ENCODE measurements at places on chromosomes 7 and 10.

DNA sequence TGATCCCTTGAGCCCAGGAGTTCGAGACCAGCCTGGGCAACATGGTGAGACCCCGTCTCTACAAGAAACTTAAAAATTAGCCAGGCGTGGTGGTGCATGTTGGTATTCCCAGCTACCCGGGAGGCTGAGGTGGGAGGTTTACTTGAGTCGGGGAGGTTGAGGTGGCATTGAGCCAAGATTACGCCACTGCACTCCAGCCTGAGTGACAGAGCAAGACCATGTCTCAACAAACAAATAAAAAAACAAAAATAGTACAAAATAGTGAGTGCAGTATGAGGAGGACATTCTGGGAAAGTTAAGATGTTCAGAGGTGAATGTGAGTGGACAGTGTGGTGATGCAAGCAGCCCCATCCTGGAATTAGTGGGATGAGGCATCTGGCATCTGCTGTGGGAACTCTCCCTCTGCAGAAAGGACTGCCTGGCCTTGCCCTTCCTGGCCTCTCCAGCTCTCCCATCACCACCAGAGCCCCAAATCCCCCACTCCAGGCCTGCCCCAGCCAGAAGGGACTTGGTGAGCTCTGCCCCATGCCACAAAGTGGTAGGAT lies 96.6 kb upstream of the PARD3 start:
- no peak for DNase-seq

DNA sequence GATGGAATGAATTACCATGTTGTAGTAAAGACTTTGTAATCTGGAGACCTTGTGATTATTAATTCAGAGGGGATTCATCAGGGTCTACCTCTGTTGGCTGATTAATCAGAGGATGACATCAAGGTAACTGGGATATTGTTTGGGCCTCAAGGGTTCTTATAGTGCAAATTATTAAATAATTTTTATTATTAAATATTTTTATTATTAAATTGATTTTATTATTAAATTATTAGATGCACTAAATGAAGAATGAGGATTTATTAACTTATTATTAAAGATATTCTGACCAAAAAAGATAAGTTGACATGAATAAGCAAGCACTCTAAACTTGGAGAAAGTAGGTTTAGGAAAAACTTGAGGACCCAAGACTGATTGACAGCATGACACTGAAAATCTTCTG lies 661.7 kb downstream of the NRG3 start:
- no peak for DNase-seq

- no peak for DNase-seq
Measured at GRCh38 chr10:118356628-118357027, 14.5 kb upstream of the FAM204A start.

- DNase-seq, result no peak
Measured at GRCh38 chr10:33337326-33337957, 3.0 kb upstream of the NRP1 start.

- no peak for DNase-seq
Measured at GRCh38 chr10:7950981-7951847, 103.3 kb upstream of the GATA3 start.

GRCh38 chr7:135976312-135977006 lies 700 bp downstream of the MTPN start:
- DNase-seq, result peak; percentile 4

- DNase-seq, result no peak
Measured at GRCh38 chr7:3951316-3952055, 650.4 kb downstream of the SDK1 start.

- DNase-seq, result peak; percentile 43
Measured at GRCh38 chr7:157576415-157576814, 239.6 kb downstream of the DNAJB6 start.

DNA sequence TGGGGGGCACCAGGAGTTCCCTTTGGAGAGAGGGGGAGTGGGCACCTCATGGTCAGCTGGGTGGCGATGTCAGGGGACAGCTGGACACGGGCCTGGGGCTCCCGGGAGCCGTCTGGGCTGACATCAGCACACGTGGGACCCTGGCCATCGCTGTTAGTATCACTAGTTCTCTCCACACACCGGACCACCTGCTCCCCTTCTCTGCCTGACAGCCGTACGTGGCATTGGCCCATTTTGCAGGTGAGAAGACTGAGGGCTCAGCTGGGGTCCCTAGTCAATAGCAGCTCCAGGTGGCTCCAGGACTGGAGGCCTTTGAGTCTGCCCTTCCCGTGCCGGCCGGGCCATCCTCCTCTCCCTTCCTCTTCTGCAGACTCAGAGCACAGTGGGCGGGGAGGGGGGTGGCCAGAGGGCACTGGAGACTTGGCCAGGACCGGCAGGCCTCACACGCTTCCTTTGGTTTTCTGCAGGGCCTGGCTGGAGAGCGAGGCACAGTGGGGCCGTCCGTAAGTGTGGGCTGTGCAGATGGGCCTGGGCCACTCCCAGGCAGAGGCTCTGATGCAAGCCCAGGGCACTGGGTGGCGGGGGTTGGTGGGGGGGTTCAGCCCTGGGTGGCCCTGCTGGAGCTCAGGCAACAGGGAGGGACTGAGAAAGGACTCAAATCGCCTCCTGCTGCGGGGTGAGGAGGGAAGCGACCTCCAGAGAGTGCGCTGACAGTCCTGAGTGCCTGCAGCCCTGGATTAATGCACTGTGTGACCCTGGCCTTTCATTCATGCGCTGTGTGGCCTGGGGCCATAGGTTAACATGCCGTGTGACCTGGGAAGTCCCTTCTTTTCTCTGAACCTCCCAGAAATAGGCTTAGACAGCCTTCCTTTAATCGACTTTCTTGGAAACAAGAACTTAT lies 78.2 kb downstream of the MYL10 start:
- no peak for DNase-seq

- DNase-seq, result no peak
Measured at GRCh38 chr7:55468495-55468894, 103.4 kb downstream of the LANCL2 start.

DNA sequence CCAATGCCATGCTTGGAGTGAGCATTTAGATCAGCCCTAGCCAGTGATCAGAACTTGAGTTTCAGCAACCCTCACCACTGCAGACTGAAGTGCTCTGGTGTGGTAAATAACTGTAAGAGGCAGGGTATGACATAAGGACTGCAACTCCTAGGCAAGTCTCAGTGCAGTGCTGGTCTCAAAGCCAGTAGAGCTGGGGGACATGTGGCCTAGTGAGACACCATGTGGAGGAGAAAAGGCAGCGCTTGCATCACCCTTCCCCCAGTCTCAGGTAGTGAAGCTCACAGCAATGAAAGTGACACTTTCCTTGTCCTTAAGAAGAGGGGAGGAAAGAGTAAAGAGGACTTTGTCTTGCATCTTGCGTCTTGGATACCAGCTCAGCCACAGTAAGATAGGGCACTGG lies 386.8 kb upstream of the POT1 start:
- no peak for DNase-seq

DNA sequence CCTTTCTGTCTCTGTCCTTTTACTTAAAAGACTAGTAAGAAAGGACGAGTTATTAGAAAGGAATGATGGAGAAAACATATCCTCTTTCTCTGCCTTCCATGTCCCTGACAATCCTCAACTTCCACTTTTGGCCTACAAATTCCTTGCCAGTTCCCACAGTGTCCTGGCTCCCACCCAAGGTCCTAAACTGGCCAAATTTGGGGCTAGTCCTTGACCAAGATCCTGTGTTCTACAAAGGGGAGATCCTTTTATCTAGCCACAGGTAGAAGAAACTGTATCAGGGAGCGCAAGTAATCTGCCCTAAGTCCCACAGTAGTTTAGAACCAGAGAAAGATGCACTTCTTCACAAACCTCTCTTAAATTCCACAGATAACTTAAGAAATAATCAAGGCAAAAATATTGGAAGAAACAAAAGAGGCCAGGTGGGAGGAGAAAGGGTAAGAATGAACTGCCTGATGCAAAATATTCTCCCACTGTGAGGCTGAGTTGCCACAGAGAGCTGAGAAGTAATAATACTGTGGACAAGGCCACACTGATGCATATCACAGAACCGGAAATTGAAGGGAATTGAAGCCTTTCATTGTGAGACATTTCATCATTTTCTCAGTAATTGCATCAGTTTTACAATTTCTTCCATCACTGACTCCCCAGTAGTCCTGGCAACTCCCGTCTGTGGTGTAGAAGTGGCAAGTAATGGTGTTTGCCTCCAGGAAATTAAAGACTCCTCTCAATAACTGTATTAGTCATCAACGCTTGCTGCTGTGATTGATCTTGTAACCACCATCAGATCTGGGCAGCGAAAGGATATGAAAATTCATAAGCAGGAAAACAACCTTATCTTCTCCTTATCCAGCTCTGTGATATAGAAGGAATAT lies 47.2 kb downstream of the DNAJC12 start:
- no peak for DNase-seq

- no peak for DNase-seq
Measured at GRCh38 chr10:74474022-74474713, 323.1 kb downstream of the ADK start.

DNA sequence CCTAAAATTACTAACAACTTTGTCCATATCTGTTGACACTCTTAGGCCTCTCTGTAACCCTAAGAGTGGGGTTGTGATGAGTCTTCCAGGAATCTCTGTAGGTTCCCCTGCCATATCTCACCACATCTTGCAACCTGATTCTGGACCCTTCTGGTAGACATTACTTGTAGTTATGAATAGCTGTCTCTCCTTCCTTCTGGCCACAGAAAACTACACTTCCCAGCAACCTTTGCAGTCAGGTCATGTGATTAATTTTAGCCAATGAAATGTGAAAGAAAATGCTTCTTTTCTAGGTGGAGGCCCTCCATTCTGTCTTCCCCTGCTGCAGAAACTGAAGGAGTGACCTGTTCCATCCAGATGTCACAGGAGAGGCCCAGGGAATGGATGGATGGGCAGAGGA lies 147.6 kb upstream of the AOAH start:
- no peak for DNase-seq

GRCh38 chr10:131267814-131268095 lies 43.8 kb downstream of the TCERG1L start:
- DNase-seq, result no peak

GRCh38 chr7:132576721-132577085 lies 433 bp upstream of the PLXNA4 start:
- no peak for DNase-seq

DNA sequence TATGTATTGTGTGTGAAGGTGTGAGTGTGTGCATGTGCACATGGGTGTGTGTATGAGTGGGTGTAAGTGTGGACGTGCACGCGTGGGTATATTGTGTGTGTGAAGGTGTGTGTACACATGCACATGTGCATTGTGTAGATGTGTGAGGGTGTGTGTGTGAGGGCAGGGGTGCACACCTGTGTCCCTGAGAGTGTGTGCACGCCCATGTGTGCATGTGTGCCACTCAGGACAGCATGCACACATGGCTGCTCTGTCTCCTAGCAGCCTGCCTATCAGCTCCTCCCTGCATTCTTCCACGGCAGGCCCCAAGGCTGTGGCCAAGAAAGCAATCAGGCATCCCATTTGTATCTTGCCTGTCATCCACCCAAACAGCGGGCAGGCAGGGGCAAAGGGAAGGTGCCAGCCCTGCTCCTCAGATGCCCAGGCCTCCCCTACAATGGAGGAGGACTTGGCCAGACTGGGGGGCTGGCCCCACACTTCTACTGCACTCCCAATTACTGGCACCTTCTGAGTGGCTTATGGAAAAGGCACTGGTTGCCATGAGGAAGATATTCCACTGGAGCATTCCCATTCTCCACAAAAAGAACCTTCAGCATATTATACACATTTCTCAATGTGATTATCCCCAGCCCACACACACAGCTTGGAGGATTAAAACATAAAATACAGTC lies 380.4 kb upstream of the ZMIZ1 start:
- no peak for DNase-seq

GRCh38 chr7:77188731-77189437 lies 10.7 kb downstream of the FGL2 start:
- DNase-seq, result no peak

DNA sequence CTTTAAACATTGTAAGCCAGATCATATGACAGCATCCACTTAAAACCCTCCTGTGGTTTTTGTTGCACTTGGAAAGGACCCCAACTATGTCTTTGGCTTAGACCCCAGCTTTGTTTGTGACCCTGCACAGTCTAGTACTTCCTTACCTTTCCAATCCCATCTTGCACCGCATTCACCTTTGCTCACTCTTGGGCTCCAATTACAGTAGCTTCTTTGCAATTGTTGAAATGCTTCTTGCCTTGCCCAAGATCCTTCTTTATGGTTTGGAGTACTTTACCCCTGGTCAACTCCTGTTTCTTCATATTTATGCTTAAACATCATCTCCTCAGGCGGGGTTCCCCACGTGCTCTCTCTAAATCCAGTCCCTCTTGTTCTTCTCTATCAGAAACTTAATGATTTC lies 162.6 kb downstream of the PTEN start:
- DNase-seq, result no peak

DNA sequence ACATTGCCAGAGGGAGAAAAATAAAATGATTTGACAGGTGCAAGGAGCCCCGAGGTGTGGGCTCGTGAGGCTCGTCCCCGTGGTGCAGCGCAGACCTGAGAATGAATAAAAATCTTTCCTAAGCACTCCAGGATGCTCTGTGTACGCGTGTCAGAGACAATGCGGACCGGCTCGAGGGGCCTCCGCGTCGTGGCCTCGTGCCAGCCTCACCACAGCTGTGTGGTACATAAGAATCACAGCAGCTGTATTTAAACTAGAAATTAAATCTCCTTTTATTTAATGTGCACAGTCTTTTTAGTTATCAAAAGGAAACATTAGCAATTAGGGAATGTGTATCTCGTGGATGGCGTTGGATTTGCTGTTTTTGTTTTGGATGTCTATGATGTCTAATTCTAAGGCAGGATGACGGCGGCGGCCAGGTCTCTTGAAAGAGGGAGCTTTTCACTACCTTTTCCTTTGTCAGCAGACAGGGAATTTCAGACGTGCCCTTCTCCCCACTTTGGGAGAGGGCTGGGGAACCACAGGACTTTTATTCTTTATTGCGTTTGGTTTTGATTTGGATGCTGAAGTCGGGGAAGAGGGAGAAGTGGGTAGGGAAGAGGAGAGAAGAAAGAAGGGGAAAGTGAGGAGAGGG lies 365.3 kb upstream of the SHH start:
- no peak for DNase-seq

GRCh38 chr10:7421526-7421925 lies 10.7 kb upstream of the SFMBT2 start:
- DNase-seq, result no peak

GRCh38 chr10:122123186-122123585 lies 134.2 kb downstream of the TACC2 start:
- DNase-seq, result no peak

DNA sequence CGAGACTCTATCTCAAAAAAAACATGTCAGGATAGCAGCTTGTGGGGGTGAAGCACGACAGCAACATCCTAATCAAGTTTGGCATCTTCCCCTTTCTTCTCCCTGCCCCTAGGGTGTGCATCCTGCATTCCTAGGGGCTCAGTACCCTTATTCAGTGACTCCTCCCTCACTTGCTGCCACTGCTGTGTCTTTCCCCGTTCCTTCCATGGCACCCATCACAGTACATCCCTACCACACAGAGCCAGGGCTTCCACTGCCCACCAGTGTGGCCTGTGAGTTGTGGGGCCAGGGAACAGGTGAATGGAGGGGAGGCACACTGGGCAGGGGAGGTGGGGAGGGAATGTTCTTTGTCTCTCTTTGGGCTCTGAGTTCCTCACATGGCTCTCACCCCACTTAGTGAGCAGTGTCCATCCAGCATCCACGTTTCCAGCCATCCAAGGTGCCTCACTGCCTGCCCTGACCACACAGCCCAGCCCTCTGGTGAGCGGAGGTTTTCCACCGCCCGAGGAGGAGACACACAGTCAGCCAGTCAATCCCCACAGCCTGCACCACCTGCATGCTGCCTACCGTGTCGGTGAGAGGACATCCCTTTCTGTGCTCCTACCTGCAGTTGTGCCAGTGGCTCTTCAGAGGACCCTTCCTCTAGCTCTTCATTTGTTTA lies 11.4 kb downstream of the NDST2 start:
- no peak for DNase-seq
